ENCODE measurements at places on chromosomes 4 and X.
A peak's percentile ranks its signal among the peaks of the same experiment; 100 is the strongest.

DNA sequence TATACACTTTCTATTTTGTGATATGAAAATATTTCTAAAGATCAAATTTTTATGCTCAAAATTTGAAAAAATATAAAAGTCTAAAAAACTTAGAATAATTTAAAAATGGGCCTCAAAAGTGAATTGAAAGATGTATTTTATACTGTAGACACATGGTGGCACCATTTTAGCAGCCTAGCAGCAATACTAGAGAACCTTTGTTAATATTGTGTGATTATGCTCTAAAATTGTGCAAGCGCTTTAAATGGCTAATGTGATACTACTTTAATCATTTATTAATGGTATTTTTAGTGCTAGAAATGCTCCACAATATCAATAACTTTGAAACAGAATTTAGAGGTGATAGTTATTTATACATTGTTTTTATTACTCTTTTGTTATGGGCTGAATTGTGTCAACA lies 3.7 kb upstream of the GUF1 start:
- DNase-seq = no peak

DNA sequence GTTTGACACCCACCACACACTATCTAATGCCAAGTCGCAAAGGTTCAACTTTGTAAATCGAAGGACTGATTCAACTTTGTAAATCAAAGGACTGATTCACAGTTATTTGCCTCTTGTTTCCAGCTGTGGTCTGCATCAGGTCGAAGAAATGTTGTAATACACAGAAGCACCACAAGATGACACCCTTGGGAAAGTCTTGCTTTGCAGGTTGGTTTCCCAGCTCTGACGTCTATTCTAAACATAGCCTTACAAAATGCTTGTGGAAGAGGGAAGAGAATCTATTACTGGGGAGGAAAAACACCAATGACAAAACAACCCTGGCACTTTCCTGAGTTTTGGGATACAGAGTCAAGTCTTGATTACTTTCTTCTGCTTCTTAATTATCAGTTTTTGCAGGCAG lies 35.3 kb downstream of the SUPT20HL1 start:
- DNase-seq = peak; percentile 0

GRCh38 chrX:10602646-10603045 lies 17.7 kb downstream of the MID1 start:
- DNase-seq = no peak

DNA sequence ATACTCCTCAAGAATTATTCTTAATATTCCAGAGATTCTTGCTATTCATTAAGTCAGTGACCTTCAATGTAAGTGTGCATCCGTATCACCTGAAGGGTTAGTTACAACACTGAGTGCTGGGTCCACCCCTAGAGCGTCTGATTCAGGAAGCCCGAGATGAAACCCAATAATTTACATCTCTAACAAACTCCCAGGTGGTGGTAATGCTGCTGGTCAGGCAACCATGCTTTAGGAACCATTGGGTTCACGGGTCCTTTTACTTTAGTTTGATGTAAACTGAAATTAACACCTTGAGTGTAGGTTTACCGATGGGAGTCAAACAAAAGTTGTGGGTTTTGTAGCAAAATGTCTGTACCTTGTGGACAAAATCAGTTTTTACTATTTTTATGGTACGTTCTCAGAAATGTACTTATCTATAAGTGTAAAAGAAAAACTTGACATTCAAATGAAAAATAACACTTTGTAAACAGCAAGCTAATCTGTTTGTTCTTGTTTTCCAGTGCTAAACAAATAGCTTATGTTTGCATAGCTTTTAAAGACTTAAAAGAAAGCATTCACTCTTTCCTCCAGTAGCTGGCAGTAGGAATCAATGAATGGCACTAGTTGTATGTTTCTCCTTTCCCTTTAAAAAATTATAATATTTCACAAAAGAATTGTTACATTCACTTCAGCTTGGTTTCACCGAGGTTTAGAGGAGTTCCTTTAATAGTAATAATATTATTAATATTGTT lies 32.7 kb downstream of the ACE2 start:
- no peak for DNase-seq

DNA sequence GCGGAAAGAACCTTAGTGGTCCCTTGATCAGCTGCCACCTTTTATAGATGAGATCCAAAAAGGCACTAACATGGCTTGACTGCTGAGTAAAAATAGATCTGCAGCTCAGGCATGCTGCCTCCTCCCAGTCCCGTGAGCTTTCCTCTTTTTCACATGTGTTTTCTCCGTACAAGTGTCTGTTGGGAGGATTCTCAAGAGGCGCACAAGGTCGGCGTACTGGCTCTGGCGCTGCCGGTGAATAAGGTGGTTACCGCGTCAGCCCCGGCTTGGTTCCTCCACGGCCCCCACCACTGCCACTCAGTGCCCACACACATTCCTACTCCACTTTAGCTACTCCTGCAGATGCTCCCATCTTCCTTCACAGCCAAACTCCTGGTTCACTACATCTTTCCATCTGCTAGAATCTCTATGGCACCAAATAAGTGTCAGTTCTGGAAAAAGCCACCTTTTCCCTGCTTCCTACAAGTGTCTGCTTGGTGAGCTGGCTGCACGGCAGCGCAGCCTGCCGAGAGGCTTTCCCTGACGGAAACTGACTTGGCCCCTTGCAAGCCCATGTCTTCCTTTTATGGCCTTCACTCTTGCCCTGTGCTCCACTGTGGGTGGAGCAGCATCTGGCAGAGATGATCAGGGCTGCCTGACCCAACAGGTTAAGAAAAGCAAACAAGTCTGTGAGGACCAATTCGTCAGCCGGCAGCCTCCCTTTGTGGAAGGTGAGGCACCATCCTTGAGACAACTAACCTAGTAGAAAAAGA lies 99.8 kb downstream of the KLHL8 start:
- DNase-seq = no peak

- DNase-seq = no peak
Measured at GRCh38 chr4:39961311-39961877, 16.3 kb downstream of the PDS5A start.

DNA sequence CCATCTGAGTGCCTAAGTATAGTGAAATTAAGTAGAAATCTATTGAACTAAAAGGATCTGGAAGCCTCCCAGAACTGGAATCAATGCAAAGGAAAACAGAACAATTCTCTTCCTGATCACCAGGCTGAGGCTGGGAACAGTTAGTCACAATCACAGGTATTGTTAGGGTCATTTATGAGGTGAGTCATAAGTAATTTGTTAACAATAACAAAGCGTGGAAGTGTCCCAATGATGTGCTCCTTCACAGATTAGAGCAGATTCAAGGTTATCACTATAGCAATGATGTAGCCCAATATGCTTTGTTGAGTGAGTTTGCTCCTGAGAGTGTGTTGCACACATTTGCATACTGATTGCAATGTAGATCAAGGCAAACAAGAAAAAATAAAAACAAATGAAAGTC lies 228.1 kb downstream of the ZNF674 start:
- DNase-seq = no peak

DNA sequence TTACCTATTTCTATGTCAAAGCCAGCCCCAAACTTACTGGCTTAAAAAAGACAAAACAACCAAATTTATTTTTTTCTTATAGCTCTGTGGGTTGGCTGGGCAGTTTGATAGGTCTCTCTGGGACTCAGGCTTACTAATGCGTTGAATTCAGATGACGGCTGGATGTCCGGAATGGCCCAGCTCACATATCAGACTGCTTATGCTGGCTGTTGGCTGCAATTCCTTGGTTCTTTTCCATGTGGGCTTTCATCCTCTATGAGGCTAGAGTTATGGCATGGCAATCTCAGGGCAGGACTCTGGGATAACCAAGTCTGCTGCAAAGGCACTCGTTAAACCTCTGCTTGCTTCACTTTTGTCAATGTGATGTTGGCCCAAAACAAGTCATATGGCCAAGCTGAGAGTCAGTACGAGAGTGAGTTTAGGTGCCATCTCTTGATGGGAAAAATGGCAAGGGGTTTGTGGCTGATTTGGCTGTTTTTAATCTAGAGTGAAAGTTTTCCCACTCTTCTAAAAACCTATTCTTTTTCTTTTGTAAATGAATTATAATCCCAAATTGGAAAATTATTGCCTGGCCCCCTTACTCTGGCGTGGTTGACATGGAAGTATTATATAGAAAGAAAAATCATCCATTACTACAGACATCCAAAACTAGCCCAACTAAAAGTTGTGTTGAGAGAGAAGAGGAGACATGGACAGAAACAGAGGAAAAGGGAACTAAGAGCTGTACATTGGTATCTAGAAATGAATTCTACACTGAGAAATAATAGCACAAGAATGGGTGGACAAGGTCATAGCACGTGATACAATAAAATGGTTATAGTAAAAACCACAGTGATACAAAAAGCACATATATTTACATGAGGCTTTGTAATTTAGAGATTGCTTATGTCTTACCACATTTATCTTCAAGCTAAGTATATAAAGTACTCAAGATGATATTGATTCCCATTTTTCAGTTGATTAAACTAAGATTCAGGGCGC lies 6.6 kb downstream of the PRIMPOL start:
- DNase-seq = no peak

DNA sequence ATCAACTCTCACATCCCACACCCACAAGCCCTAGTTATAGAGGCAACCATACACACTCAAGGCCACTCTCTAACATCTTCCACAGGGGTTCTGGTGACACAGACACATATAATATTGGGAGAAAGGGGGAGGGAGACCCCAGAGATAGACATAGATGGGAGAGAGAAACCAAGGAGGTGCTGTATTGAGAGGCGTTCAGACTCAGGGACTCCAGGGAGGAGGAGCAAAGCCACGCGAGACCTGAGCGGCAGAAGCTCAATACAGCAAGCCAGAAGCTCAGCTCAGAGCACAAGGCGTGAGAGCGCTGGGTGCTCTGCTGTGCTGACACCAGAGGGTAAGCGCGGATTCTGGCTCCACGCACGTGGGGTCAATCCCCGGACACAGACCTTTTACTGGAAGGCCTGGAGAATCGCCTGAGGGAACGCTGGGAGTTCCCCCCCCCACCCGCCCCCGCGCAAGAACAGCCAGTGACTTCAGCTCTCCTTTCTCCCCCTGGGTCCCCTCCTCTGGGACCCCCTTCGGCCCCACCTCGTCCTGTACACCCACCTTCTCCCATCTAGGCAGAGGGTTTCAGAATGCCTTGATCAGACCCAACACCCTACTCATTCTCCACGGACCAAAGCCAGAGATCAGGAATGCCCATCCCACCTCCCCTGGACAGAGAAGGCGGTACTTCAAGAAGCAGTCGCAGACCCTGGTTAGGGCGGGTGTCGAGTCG lies 8.7 kb downstream of the MSX1 start:
- no peak for DNase-seq

DNA sequence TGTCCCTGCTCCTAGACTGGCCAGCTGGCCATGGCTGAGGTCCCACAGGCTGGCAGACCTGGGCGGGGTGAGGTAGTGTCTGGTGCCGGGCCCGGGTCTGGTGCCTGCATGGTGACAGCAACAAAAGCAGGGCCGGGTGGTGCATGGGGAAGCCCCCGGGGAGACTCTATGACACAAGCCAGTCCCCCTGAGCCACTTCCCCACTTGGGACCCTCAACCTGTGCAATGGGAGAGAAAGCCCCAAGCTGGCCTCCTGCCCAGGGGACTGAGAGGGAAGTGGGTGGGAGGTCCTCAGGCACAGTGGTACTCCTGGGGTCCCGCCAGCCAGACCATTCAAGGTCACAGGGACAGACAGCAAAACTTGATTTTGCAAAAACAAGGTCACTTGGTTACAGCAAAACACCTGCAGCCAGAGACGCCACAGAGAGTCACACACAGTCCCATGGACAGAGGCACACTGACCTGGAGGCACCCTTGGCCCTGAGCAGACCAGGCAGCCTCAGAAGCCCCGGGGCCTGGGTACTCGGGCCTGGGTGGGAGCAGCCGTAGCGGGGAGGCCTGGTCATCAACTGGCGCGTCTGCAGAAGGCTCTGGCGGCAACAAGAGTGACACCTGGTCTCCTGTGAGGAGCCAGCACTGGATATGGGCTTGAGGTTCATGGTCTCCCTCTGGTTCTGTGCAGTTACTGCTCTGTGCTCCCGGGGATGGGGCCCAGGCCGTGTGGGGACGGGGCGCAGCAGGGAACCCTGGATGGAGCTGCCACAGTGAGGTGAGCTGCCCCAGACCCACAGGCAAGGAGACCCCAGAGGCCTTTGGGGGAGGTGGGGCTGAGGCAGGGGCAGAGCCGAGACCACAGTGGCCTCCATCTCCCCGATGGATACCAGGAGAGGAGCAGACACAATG lies 60.6 kb downstream of the HTRA3 start:
- DNase-seq = no peak

DNA sequence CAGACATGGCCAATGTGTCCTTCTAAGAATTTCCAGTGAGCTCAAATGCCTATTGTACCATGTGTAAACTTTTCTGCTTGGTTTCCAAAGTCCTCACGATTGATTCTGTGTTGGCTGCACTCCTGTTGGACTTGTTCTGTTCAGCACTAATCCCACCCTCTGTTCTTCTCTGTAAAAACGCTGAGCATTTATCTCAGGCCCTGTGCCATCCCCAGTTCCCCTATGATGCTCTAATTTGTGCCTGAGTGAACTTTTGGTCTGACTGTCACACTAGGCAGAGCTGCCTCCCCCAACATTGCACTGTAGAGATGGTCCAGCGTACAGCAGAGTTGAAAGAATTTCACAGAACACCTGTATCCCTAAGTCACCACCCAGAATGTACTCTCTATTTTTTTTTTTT lies 76.1 kb upstream of the STS start:
- no peak for DNase-seq

GRCh38 chrX:34521563-34521962 lies 135.5 kb downstream of the TMEM47 start:
- DNase-seq = no peak

DNA sequence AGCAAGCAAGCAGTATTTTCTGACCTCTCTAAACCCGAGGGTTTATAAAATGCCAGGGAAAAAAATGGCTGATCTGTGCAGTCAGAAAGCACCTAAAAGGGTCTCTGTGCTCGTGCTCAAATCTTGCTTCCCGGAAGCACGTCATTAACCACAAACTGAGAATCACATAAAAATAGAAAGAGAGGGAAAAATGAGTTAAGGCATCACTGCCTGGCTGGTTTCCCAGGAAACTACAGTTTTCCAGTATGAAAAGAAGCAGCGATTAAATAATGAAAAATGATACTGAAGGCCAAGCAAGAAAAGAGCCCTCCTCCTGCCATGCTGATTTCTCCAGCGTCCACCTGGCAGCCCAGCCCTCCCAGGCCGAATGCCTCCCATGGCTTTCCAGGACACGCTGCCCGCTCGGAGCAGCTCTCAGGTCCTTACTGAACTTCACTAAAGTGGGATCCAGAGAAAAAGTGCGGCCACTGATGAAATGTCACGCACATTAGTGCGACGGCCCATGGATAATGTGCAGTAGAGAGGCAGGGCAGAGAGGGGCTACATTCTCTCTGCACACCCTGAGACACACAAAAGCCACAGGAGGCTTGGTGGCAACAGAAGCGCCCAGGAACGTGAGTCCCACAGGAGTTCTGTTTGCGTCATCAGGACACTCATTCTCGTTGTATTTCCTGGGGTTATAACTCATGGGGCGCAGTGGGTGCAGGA lies 80.4 kb downstream of the WFS1 start:
- no peak for DNase-seq

- DNase-seq = no peak
Measured at GRCh38 chr4:3307060-3307459, 14.2 kb downstream of the RGS12 start.

DNA sequence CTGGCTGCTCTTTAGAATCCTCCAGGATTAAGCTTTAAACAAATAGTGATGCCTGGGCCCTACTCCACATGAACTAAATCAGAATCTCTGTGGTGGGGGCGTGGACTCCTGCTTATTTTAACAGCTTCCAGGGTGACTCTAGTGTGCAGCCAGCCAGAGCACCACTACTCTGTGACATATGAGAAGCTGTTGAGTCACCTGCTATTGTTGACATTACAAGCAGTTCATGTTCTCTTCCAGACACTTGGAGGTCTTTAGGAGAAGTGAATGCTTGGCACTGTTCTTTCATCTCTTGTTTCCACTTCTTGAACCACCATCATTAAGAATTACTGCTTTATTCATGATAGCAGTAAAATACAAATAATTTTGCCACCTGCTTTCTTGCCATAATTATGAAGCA lies 426 bp upstream of the C4orf51 start:
- DNase-seq = no peak

Data from effector CD8-positive, alpha-beta T cell (primary cell).